ENCODE measurements at places on chromosomes 11 and 22.

DNA sequence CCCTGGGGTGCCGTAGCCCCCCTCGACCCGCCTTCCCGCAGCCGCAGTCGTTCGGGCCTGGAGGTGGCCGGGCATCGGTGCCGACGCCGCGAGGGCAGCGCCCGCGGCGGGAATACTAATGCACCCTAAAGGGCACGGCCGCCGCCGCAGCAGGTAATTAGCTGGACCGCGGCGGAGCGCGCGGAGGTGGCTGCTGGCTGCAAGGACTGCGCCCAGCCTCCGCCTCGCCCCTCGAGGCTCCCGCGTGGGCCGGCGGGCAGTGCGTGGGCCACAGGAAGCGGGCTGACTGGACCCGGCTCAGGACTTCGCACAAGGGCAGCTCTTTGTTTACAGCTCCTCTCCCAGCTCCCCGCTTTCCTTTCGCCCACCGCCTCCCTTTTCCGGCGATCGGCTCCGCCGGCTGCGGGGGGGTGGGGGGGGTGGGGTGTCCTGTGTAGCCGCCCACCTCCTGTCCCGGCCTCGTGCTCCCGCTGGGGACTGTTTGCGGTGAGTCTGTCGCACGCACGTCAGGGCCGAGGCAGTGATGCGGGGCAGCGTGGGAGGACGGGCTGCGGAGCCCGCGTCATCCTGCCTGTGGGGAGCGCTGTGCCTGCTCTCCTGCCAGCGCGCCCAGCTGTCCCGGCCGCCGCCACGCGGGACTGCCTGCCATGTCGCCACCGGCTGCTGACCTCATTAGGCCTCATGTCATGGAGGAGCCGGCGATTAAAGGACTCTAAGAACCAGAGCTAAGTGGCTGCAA lies 53.2 kb downstream of the GRIK4 start:
- DNase-seq: peak; percentile 24

DNA sequence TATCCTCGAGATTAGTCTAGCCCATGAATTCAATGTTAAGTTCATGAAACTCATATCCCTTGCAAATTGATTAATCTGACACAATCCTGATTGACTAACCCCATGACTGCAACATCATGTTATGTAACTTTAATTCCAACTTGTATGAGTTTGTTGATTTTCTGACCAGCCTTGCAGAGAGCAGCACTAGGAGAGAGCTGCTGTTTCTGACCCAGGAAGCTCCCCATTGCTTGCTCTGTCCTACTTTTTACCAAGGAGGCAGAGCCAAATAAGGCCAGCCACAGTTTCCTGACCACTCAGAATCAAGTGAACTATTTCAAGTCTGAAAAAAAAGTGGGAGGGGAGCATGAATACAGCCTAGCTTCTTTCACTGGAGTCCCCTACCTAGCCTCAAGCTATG lies 13.2 kb downstream of the MPZL3 start:
- DNase-seq: no peak

GRCh38 chr11:19989191-19989590 lies 171.1 kb downstream of the DBX1 start:
- no peak for DNase-seq

- no peak for DNase-seq
These were observed 66.2 kb upstream of the LMO1 start for GRCh38 chr11:8329847-8330361.

DNA sequence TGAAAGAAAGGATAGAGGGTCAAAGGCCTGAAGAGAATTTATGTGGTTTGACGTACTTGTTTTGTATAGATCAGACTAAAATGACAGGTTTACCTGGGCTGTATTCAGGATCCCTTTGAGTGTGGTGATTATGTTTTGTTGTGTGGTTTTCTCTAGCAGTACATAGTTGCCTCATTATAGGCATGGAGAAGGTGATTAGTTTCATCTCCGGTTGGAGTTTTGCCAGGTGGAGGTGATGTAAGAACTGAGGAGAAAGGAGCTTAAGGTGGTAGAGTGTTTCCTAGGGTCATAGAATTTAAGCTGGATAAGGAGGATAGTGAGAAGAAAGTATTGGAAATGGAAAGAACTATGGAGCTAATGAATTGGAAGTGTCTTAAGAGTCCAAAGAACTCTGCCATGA lies 229.0 kb downstream of the TMEM135 start:
- DNase-seq: no peak

GRCh38 chr11:125360066-125360465 lies 136.0 kb downstream of the FEZ1 start:
- DNase-seq: no peak

All from activated naive CD4-positive, alpha-beta T cell treated with Interleukin-2 at 50 U/mL for 16 hours (primary cell).